ENCODE measurements at places on chromosomes 7 and 10.
A peak's percentile ranks its signal among the peaks of the same experiment; 100 is the strongest.

GRCh38 chr7:98163704-98164494 is 47.3 kb upstream of the BHLHA15 start:
- DNase-seq, result no peak

GRCh38 chr7:157707983-157708918 is 371.4 kb downstream of the DNAJB6 start:
- no peak for DNase-seq

DNA sequence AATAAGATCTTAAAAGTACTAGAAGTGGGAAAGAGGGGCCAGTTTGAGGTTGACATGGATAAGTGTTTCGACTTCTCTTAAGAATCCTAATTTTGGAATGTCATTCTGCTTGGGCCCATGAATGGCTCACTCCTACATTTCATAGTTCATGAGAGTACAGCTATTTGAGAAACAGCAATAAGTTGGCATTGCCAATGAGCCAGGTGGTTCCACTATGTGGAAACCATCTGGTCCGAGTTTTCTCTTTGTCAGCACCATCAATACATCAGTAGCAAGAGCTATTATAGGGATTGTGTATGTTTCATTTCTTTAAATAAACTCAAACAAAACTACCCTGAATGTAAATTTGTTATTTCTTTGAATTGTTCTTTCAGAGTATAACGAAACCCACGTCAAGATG is 78.1 kb upstream of the NEBL start:
- DNase-seq, result no peak

GRCh38 chr10:117075064-117075463 is 63.0 kb downstream of the VAX1 start:
- no peak for DNase-seq

DNA sequence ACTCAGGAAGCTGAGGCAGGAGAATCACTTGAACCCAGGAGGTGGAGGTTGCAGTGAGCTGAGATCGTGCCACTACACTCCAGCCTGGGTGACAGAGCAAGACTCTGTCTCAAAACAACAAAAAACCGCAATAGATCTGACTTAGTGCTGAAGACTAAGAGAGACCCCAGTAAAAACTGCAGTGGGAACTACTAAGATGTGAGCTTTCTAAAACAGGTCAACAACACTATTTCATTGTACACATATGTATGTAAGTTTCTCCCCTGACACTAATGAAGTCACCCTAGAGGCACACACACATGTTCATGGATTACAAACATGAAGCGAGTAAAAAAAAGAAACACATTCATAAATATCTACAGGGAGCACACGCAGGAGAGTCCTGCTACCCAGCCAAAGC is 68.3 kb downstream of the PDE1C start:
- no peak for DNase-seq

- no peak for DNase-seq
Measured at GRCh38 chr10:44399659-44400451, 15.0 kb upstream of the CXCL12 start.

GRCh38 chr7:55065079-55065478 is 46.3 kb downstream of the EGFR start:
- DNase-seq, result no peak

- DNase-seq, result no peak
Measured at GRCh38 chr7:45595809-45596664, 21.9 kb downstream of the ADCY1 start.

DNA sequence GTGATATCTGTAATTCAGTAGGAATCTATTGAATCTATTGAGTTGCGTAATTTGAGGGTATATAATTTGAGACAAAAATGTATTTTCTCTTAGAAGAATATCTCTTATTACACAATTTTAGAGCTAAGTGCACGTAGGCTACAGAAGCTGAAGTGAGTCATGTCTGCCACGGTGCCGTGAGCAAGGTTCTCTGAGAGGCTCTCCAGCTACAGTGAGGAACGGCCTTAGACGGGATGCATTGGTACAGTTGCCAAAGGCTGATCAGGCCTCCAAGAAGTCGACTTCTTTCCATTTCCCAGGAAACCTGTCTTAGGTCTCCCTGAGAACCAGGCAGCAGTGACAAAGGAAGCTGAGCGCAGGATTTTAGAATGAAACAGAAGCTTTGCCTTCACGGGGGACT is 28.6 kb downstream of the TCERG1L start:
- DNase-seq, result no peak

DNA sequence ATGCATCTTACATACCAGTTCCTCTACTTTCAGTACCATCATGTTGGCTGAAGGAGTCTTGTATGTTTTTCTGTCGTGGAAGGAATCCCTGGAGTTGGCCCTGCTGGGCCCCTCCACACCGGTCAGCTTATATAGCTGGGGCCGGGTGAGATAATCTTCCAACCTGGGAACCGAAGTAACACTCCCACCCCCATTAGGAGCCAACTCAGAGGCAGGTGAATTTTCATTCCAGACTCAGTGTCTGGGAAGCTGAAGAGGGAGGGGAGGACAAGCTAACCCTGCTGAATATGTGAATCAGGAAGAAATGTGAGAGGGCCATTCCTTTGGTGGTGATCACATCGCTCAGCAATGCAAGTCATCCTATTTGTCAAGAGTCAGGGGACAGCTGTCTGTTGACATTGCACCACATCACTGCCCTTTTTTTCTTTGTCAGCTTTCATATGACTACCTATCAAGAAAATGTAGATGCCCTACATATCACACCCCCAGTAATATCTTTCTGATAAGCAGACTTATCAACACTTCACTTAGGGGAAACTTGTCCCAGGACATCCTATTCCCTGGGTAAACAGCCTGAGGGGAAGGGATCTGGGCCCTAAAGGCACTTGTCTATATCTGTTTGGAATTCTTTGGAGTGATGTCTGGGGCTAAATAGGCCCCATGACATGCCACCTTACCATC is at the start of gene ANKRD1:
ANKRD1 (minus strand) TSS at position 102 of the 681 bp plus-strand sequence; CDS start at position 42, 60 bp downstream.
- DNase-seq, result peak; percentile 74

GRCh38 chr10:34758447-34758996 is 56.6 kb downstream of the PARD3 start:
- DNase-seq, result no peak

- DNase-seq, result no peak
Measured at GRCh38 chr7:29610086-29610485, 46.5 kb downstream of the PRR15 start.
